Right renal pelvis (tissue), 4 donors: ENCODE measurements at places on chromosomes 13 and 19. TPM values are rescaled to one million over a fixed set of nuclear protein-coding genes. Genes with fewer than 3 reads are reported as not detected.

- DNase-seq = no peak
Observed at GRCh38 chr19:10292206-10292788, 2.5 kb downstream of the ICAM5 start.

- no peak for DNase-seq
Observed at GRCh38 chr19:16736709-16737108, 17.1 kb downstream of the NWD1 start.

DNA sequence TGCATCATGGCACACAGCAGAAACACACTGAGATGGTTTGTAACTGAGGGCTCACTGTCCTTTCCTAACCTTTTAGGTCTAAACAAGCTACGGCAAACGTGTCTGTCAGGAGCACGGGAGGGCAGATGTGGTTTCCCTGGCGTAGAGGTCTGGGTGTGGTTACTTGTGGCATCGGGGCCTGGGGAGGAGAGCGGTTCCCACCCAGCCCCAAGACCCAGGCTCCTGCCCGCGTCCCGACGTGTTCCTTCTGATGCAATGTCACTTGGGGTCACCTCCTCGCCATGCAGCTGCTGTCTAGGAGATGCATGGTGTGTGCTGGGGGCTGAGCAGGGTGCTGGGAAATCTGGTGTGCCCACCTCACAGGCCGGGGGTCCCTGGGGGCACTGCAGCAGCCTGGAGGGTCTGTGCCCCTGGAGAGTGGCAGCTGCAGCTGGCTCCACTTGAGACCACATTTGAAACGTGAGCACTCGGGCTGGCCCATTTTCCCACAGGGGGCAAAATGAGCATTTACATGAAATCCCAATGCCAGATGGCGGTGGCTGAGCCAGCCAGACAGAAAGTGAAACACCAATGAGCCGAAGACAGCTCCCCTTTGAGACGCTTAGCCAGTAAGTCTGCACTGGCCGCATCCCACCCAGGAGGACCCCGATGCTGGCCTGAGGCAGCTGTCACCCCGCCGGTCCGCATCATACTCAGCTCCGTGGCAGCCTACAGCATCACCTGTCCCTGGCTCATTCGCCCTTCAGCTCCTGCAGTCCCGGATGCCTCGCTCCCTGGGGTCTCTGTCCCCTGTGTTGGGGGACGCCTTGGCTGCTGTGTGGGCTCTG lies 22.3 kb upstream of the MYDGF start:
- no peak for DNase-seq

The ATP8B3 gene
- polyA plus RNA-seq = 0.44 TPM

The CIC gene
- polyA plus RNA-seq = 49.5 TPM

The ZIC2 gene
- not detected for polyA plus RNA-seq

- no peak for DNase-seq
Observed at GRCh38 chr13:77466753-77467422, 68.6 kb upstream of the SCEL start.

GRCh38 chr13:110476220-110476617 lies 85.3 kb downstream of the RAB20 start:
- no peak for DNase-seq

- no peak for DNase-seq
Observed at GRCh38 chr13:54709546-54709945, 1680.9 kb downstream of the OLFM4 start.

GRCh38 chr13:20492641-20493040 lies 33.0 kb downstream of the CRYL1 start:
- no peak for DNase-seq

The RNF17 gene
- 0.30 TPM for polyA plus RNA-seq

The ZNF471 gene
- 23.9 TPM for polyA plus RNA-seq

- no peak for DNase-seq
Observed at GRCh38 chr13:26681036-26681435, 79.5 kb downstream of the GPR12 start.

The KCNRG gene
- polyA plus RNA-seq = 1.4 TPM
